ENCODE measurements at places on chromosomes 13 and 19.

- peak; percentile 93 for DNase-seq
Observed at GRCh38 chr19:46426506-46427162, 2.1 kb downstream of the PNMA8C start.

DNA sequence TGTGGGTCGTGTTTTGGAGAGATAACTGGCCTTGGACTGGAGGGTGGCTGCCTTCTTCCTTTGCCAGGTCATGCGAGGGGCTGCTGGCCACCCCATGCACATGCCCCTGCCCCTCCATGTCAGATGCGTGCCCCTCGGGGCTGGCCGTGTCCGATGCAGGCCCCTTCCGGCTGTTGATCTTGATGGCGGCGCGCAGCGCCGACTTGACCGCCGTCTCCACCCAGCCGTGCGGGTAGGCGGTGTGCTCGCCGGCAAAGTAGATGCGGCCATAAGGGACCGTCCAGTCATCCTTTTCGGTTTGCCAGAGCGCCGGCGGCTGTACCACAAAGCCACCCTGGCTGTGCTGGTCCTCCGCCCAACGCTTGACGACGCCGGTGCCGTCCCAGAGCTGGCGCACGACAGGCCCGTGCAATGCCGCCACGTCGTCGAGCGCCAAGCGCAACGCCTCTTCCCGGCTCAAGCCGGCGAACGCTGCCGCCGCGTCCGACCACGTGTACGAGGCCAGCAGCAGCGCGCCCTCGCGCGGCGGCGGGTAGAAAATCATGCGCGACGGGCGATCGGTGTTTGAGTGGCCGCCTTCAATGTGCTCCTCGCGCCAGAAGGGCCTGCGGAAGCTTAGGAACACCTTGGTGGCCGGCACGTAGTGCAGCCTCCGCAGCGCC, 6.9 kb downstream of the IL4I1 start:
- DNase-seq, result peak; percentile 84

GRCh38 chr19:52662631-52663030, 24.5 kb upstream of the ZNF83 start:
- DNase-seq, result no peak

GRCh38 chr19:3096902-3097326, 2.8 kb downstream of the GNA11 start:
- no peak for DNase-seq

GRCh38 chr19:12448808-12449207, 8.0 kb upstream of the ZNF443 start:
- DNase-seq, result no peak

- DNase-seq, result no peak
Observed at GRCh38 chr13:76454991-76455390, 431.2 kb downstream of the KCTD12 start.

DNA sequence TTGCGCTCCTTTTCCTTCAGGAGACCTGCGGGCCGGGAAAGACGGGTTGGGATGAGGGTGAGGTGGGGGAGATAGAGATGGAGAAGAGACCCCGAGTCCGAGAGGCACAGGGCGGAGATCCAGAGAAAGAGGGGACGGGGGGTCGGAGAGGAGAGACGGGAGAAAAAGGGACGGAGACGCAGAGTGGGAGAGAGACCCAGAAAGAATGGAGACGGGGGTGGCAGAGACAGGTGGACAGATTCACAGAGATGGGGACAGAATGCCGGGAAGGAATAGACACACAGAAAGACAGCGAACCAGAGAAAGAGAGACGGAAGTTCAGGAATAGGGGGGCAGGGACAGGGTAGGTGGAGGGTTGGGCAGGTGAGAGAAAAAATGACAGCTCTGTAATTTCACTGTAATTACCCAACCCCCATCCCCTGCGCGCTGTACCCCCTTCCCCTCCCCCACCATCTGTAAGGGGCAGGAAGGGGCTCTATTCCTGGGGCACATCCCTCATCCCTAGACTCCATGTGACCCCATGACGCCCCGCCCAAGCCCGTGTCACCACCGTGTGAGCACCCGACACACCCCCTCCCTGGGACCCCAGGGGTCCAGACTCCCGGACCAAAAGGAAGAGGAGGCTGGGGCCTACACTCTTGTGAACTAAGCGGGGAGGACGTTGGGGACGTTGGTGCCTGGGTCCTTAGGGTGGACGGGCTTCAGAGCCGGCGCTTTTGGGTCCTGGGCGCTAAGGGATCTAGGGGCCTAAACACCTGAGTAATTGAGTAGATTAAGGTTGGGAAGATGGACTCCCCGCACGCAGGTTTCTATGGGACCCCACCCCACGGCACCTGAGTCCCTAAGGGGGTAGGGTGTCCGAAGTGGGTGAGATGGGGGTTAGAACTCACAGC, 967 bp downstream of the DBP start:
- DNase-seq, result peak; percentile 62

DNA sequence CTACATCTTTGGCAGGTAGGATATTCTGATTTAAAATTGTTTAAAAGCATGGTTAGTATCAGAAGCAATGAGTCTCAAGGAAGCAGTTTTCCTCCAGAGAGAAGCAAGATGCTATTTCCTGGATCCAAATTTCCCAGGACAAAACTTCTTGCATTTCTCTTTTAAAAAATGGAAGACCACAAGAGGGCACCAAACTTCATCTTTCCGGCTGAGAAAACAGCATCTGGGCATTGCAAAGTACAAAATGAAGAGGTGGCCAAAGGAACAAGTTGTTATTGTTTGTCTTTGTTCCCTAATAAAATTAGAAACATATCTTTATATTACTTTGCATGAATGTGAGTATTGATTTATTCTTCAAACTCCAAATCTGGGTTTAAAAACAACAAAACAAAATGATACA, 60.0 kb upstream of the LRCH1 start:
- DNase-seq, result no peak

- no peak for DNase-seq
Observed at GRCh38 chr13:113589251-113589960, 4.9 kb downstream of the TFDP1 start.

- no peak for DNase-seq
Observed at GRCh38 chr19:10508707-10509106, 5.6 kb upstream of the KEAP1 start.

DNA sequence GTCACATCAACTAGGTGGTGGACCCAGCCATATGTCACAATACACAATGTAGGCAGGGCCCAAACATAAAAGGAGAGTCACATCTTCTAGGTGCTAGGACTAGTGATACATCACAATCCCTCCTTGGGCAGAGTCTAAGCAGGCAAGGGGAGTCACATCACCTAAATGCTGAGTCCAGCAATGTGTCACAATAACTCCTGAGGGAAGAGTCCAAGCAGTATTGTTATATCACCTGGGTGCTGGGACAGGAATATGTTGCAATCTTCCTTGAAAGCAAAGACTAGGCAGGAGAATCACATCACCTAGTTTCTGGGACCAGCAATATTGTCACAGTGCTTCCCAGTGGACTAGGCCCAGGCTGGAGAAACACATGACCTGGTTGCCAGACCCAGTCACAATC, 29.4 kb upstream of the ZNF729 start:
- no peak for DNase-seq

- no peak for DNase-seq
Observed at GRCh38 chr13:28606466-28606865, 52.5 kb upstream of the POMP start.

DNA sequence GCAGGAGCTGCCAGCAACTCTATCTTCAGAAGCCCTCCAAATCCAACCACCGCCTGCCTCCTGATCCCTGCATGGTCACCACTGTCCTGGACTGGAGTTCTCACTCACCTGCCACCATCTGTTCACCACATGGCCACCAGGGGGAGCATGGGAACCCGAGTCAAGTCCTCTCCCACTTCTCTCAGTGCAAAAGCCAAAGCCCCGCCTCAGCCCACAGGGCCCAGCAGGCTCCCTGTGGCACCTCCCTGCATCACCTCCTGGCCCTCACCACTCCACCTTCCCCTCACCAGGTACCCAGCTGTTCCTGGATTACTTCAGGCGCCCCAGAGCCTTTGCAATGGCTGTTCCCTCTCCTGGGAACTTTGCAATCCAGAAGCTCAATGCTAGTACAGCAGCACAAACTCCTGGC, 5.3 kb downstream of the DHPS start:
- peak; percentile 91 for DNase-seq

- DNase-seq, result no peak
Observed at GRCh38 chr13:104984296-104984818, 1551.1 kb downstream of the EFNB2 start.

DNA sequence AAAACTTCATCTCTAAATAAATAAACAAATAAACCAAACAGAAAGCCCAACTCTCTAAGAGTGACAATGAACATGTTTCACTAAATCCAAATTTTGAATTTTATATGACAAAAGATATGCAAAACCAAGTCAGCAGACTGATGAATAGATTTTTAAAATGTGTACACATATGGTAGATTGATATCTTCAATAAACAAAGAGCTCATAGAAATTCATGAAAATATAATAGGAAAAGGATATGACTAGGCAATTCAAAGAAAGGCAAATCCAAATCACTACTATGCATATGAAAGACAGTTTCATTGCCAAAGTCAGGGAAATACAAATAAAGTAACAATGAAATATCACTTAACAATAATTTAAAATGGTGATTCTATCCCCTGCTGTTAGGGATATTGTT, 63.7 kb upstream of the NBEA start:
- DNase-seq, result no peak

GRCh38 chr19:56111601-56112312, 9.3 kb downstream of the ZNF787 start:
- DNase-seq, result no peak

GRCh38 chr19:20558571-20558970, 7.0 kb downstream of the ZNF737 start:
- DNase-seq, result no peak

- DNase-seq, result no peak
Observed at GRCh38 chr13:73913751-73914518, 220.3 kb downstream of the KLF12 start.

- DNase-seq, result no peak
Observed at GRCh38 chr13:79496188-79496587, 15.2 kb downstream of the NDFIP2 start.

GRCh38 chr19:14073261-14073924, 807 bp downstream of the MISP3 start:
- peak; percentile 82 for DNase-seq

GRCh38 chr19:3407556-3408516, 41.5 kb downstream of the NFIC start:
- DNase-seq, result no peak

DNA sequence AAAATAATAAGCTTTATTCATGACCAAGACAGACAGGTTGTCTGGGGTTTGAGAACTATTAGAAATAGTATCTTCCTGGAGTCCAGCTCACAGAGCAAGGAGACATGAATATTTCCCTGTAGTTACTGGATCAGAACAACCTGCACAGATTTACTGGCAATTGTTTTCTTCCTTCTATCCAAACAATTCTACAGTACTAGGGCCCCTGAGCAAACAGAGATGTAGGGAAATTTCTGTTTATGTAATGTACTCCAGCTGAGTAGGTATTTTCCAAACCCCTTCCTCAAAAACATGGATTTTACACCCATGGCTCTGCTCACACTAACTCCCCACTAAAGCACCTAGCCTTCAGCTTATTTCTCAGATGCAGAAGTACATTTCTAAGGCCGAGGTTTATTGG, 557.6 kb downstream of the GPC6 start:
- no peak for DNase-seq

GRCh38 chr13:48125794-48126228, 30.9 kb upstream of the MED4 start:
- DNase-seq, result no peak

- no peak for DNase-seq
Observed at GRCh38 chr19:42021185-42021584, 27.2 kb upstream of the ATP1A3 start.

- no peak for DNase-seq
Observed at GRCh38 chr13:94389604-94390351, 89.7 kb downstream of the DCT start.

GRCh38 chr19:31096935-31097545, 252.2 kb downstream of the TSHZ3 start:
- DNase-seq, result no peak

DNA sequence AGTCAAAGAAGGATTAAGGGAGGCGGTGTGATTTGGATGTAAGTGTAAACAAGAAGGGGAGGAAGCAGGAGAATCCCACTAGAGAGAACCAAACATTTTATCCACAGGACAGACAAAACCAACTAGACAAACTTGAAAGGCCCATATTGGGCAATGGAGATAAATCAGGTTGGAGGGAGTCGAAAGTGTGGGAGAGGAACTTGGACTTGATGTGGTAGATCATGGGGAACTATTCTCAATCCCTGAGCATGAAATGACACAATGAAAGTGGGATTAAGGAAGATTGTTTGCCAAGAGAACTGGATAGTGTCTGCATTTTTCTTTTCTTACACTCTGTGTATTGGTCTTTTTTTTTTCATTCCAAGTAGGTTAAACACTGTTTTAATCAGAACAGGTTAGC, 17.9 kb downstream of the GPR183 start:
- no peak for DNase-seq

GRCh38 chr13:28339419-28339818, 155.5 kb downstream of the FLT1 start:
- no peak for DNase-seq

- no peak for DNase-seq
Observed at GRCh38 chr19:42452590-42452989, 9.8 kb upstream of the CXCL17 start.

DNA sequence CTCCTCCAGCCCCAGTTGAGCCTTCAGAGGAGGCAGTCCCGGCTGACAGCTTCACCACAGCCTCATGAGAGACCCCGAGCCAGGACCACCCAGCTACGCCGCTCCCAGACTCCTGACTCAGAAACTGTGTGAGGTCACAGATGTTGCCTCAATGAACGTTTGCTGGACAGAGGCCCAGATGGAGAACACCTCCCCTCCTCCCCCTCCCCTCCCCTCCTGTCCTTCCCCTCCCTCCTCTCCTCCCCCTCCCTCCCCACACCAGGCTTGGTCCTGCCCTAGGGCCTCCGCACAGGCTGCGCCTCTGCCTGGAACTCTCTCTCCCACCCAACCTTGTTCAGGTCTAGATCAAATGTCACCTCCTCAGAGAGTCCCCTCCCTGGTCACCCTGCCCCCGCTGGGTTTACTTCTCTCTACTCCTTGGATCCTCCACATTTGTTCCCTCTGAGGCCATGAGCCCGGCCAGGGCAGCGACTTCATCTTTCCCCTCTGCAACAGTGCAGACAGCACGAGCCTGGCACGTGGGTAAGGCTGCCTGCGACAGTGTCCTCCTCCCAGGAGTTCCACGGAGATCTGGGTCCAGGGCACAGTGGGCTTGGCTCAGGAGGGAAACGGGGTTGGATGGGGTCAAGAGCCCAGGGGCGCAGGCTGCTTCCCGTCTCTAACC, 17.4 kb downstream of the PIP5K1C start:
- no peak for DNase-seq

DNA sequence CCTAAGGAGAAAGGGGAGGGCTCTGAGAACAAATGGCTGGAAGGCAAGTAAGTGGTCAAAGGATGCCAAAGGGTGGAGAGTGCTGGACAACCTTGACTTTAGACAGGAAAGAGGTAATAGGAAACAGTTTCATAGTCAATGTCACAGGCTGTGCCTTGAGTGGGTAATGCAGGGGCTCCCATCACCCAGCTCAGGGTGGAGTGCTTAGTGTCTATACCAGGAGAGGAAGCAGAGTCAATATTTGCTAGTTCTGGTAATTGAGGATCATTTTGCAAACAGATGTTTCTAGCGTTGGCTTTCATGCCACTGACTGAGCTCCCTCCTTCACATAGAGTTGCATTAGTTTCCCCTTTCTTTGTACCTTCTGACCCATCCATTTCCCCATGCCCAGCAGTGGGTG, 64.6 kb upstream of the KL start:
- DNase-seq, result no peak
